AG08396 (cell line): ENCODE measurements at places on chromosomes 2 and 18.

DNA sequence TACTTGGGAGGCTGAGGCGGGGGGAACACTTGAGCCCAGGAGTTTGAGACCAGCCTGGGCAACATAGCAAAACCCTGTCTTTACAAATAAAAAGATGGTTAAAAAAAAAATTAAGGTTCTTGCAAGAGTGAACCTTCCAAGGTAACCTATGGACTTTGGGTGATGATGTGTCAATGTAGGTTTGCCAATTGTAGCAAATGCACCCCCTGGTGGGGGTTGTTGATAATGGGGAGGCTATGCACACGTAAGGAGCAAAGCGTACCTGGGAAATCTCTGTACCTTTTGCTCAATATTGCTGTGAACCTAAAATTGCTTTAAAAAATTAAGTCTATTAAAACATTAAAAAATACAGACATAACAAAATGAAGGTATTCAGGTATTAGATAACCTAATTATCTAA lies 70.4 kb downstream of the CWC22 start:
- DNase-seq = no peak

DNA sequence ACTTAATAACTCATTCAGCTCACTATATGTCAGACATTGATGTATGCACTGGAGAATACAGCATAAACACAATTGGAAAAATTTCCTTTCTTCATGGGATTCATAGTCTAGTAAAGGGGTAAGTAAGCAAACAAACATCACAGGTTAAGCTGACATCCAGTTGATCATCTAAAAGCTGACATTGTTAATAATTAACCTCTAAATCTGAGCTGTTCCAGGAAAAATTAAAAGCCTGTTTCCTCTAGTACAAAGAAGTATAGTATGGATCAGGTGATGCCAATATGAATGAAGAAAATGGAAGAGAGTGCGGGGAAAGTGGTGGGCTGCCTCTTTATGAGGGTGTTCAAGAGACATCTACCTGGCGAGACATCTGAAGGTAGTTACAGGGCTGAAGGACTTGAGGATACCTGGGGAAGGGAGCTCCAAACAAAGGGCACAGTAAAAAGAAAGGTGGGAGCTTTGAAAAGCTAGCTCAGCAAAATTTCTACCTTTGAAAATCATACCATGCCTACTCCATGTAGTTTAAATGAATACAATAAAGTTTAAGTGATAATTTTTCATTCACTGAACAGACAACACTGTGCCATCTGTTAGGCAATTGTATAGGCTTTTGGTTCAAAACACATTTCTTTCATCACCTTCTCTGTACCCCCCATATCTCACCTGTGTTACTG lies 619.3 kb downstream of the TRIB2 start:
- DNase-seq = no peak

GRCh38 chr18:9066358-9066757 lies 36.1 kb upstream of the NDUFV2 start:
- DNase-seq = no peak

DNA sequence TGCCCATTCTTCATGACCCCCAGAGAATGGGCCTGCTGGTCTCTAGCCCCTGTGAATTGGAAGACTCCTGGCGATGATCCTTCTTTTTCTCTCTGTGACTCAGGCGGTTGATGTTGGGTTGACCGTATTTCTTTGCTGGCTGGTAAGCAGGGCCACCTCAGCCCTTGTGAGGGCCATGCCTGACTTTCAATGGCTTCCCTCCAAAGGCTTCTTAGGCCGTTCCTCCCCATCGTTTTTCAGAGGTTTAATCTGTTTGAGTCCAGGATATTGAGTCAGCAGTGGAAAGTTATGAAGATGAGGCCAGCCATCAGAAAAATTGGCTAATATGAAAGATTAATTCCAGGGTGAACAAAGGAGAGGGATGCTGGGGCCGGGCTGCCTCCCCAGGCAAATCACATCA lies 13.6 kb downstream of the HPCAL1 start:
- no peak for DNase-seq

- no peak for DNase-seq
Measured at GRCh38 chr2:101354420-101355311, 32.6 kb downstream of the CREG2 start.

DNA sequence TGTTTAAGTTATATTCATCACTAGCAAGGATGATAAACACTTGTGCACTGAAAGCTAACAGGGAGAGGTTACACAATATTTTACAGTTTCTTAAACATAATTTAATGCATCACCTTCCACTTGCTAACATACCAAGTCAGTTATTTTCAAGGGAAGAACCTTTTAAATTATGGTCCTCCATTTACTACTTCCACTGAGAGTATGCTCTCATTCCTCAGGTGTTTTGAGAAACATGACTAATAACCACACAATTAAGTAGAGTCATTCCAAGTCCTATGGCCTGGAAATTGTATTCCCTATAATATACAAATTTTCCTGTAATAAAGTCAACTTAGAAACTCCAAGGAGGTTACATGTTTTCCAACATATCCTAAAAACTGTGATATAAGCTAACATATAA lies 152.3 kb upstream of the STON1 start:
- no peak for DNase-seq

- peak; percentile 91 for DNase-seq
Measured at GRCh38 chr2:226800941-226801784, 1.5 kb upstream of the IRS1 start.

- no peak for DNase-seq
Measured at GRCh38 chr2:199850218-199850717, 724 bp downstream of the FTCDNL1 start.

DNA sequence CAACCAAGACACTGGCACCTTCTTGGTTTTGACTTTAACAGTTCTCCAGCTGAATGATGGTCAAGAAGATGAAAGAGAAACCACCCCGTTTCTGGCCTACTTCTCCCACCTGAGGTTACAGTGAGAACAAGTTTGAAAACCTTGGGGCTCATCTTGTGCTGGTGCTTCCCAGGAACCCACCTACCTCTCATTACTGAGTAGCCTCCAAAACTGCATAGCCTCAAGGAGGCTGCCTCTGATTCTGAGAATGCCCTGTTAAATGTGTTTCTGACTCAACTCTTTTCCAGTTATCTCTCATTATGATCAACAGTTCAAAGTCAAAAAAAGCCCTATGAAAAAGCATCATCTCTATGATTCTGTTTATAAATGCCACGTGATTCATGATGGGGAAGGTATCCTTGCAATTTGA lies 121.9 kb downstream of the CACNB4 start:
- DNase-seq = no peak

DNA sequence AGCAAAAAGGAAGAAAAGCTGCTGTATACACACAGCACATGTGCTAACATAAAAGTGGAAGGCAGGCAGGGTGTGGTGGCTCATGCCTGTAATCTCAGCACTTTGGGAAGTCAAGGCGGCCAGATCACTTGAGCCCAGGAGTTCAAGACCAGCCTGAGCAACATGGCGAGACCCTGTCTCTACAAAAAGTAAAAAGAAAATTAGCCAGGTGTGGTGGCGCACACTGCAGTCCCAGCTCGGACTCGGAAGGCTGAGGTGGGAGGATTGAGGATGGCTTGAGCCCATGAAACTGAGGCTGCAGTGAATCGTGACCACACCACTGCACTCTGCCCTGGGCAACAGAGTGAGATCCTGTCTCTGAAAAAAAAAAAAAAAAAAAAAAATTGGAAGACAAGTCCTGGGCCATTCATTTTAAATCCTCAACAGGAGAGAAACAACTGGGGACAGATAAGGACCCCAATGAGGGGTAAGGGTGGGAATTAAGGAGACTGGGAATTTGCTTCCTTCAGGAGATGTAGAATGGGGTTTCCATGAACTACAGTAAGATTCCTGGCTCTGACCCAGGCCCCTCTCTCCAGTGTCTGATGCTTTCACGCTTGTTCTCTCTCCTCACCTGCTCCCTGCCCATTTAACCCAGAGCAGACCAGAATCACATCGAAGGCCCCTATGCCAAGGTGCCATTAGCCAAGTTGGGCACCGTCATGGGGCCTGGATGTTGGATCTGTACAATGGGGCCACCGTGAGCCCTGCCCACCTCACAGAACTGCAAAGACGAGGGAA lies 29.6 kb downstream of the TNS1 start:
- DNase-seq = no peak

- no peak for DNase-seq
Measured at GRCh38 chr2:235678712-235679111, 184.9 kb downstream of the AGAP1 start.

- DNase-seq = no peak
Measured at GRCh38 chr18:79672490-79673276, 6.9 kb upstream of the CTDP1 start.

DNA sequence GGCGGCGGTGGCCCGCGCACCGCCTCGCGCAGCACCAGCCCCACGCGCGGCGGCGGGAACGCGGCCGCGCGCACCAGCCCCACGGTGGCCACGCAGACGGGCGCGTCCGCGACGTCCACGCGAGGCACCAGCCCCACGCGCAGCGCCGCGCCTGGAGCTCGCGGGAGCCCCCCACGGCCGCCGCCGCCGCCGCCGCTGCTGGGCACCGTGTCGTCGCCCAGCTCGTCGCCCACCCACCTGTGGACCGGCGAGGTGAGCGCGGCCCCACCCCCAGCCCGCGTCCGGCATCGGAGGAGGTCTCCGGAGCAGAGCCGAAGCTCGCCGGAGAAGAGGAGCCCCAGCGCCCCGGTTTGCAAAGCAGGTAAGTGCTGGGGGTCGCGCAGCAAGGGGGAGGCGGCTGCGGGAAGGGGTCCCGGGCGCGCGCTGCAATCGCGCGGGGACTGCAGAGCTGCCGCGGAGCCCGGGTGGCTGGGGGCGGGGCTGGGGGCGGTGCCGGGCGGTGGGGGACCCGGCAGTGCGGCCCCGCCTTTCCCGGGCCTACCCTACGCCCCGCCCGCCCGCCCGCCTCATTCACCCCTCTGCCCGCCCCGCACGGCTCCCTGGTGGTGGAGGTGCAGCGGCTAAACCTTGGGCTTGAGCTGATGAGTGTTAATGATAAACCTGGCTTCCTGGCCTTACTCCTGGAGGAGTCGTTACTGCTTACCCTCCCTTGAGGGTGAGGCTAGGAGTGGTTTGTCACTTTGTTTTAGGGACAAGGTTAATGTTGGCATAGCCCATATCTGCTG lies 851 bp downstream of the FAM117B start:
- peak; percentile 92 for DNase-seq

- no peak for DNase-seq
Measured at GRCh38 chr2:171514908-171515582, 7.2 kb upstream of the CYBRD1 start.

DNA sequence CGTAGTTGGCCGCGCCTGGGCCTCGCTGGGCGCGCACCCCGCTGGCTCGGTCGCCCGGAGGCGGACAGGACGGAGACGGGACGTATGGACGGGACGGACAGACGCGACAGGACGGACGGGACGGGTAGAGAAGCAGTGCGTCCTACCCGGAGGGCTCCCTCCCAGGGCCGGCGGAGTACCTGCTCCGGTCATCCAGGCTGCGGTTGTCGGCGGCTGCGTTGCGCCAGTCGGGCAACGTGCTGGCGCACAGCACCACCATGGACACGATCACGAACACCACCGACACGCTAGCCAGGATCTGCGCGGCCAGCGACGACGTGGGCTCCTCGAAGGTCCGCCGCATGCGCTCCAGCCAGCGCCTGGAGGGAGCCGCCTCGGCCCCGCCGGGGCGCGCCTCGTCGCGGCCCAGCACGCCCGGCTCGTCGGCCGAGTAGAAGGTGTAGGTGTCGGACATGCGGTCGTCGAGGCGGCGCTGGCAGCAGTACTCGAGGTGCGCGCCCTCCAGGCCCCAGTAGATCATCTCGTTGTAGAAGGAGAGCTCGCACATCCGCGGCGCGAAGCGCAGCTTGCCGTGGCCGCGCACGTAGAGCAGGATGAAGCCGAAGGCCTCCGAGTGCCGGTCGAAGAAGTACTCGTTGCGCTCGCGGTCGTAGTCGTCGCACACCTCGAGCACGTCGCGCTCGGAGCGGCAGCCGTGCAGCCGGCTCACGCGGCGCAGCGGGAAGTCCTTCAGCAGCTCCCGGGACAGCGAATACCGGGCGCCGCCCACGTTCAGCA lies 903 bp downstream of the KCNG3 start:
- no peak for DNase-seq

GRCh38 chr2:161177969-161178368 lies 17.7 kb downstream of the TANK start:
- DNase-seq = no peak

DNA sequence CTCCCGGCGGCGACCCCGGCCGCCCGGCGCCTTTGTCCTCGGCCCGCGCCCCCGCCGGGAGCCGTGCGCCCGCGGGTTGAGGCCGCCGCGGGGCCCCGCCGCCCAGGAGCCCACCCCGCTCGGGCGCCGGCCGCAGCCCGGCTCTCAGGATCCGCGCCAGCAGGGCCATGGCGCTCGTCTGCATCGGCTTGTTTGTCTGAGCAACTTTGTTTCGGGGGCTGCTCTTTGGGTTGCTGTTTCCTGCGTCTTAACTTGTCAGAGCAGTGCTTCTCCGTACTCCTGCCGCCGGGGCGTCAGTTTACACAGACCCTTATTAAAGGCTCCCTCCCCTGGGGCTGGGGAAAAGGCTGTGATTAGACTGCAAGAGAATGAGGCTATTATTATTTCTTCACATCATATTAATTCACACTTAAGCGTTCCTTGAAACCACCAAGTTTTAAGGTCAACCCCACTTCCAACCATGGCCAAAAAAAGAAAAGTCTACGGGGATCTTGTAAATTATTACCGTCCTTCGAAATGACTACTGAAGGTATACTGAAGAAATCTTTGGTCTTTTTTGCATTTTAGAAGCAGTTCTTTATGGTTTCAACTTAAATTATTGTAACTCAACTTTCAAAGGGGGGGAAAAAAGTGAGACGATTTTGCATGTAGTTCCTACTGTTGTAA lies at the start of gene CYP27C1:
Gene CYP27C1, minus strand, starts transcription at position 198 of the 666 bp plus-strand sequence. Its CDS starts 29 bp downstream, at position 169.
- DNase-seq = peak; percentile 20

DNA sequence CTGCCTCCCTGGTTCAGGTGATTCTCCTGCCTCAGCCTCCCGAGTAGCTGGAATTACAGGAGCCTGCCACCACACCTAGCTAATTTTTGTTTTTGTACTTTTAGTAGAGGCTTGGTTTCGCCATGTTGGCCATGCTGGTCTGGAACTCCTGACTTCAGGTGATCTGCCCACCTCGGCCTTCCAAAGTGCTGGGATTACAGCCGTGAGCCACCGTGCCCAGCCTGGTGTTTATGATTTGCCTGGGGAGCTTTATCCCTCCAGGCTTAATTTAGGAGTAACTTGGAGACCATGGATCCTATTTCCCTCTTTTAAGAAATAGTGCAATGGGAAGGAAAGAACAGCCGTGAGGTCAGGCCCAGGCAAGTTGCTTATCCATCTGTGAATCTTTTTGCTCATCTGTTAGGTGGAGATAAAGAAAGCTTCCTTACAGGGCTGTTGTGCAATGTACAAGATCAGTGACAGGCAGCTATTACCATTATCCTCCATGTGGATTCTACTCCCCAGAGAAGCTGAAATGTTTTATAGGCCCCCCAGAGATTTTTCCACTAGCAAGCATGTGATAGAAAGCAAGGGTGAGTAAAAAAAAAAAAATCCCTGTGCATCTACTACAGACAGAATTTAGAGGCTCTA lies 104.9 kb upstream of the MGAT5 start:
- no peak for DNase-seq
